Activated T-helper 1 cell treated with anti-CD3 and anti-CD28 coated beads, Interleukin-12 subunit alpha, Interleukin-12 subunit beta, Interleukin-2, Interleukin-4 antibody, amounts not matched to agents 30 ng/mL and 10 ng/mL and 1 ng/mL, durations not matched to agents 14 hours and 24 hours and 36 hours (primary cell): ENCODE measurements at places on chromosomes 16 and 17. TPM values are rescaled to one million over a fixed set of nuclear protein-coding genes. Genes with fewer than 3 reads are reported as not detected.

KRTAP9-9 gene
- total RNA-seq: not detected in 2 replicates

DNA sequence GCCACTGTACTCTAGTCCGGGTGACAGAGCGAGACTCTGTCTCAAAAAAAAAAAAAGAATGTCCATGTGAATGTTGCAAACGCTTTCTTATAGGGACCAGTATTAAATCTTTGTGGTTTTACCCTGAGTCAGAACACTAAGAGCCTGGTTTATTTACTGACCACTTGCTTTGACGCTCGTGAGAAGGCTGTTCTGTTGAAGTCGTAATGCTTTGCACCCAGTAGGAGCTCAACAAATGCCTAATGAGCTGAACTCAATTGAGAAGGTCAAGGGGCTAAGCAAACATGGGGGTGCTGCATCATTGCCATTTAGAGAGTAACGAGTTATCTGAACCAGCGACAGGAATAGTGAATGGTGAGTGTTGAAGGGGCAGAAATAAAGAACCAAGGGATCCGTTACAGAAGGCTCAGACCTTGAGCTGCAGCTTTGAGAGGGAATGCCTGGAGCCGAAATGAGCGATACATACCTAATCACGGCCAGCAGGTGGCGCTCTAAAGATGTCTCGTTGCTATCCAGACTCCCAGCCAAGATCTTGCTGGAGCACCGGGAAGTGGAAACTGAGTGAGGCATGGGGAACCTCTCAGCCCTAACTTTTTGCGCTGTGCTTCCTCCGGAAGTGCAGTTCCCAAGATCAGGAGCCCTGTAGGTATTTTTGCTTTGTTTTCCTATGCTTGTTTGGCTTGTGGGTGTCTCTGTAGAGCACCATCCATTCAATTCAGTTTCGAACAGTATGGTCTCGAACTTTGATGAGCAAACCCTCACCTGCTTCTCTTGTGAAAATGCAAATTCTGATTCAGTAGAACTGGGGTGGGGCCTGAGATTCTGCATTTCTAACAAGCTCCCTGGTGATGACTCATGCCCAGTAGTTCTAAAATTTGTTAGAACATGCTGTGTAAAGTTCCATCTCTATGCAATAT lies 12.6 kb upstream of the RNF222 start:
- no peaks in the 10 kb centered on the region for H3K36me3 ChIP-seq
- H3K27me3 ChIP-seq: peaks cover 26% of the 10 kb centered on the region
- peaks cover 22% of the 10 kb centered on the region for H3K4me1 ChIP-seq
- DNase-seq: peak; percentile 63
- no peak overlapping the region for H3K27ac ChIP-seq

DNA sequence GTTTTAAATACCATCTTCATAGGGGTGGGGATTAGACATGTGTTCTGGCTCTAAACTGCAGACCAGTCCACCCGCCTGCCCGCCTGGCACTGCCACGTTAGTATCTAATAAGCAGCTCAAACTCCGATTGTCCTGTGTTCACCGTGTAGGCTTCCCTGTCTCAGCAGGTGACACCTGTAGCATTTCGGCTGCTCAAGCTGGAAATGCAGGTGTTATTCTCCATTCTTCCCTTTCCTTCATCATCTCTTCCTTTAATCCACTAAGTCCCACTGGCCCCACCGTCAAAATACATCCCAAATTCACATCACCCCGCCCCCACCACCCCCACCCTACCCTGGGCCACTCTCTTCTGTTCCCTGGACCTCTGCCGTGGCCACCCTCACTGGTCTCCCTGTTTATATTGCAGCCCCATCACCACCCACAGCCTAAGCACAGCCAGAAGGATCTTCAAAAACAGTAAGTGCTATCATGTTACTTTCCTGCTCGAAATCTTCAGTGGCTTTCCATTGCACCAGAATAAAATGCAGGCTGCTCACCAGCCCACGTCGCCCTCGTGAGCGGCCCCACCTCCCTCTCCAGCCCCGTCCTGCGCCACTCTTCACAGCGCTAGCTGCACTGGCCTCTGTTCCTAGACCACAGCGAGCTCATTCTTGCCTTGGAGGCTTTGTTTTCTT lies 65.1 kb downstream of the RTN4RL1 start:
- H3K27me3 ChIP-seq: peaks cover 4% of the 10 kb centered on the region
- no peak for DNase-seq
- H3K36me3 ChIP-seq: no peaks in the 10 kb centered on the region
- H3K4me1 ChIP-seq: no peaks in the 10 kb centered on the region
- no peak overlapping the region for H3K4me3 ChIP-seq

DNA sequence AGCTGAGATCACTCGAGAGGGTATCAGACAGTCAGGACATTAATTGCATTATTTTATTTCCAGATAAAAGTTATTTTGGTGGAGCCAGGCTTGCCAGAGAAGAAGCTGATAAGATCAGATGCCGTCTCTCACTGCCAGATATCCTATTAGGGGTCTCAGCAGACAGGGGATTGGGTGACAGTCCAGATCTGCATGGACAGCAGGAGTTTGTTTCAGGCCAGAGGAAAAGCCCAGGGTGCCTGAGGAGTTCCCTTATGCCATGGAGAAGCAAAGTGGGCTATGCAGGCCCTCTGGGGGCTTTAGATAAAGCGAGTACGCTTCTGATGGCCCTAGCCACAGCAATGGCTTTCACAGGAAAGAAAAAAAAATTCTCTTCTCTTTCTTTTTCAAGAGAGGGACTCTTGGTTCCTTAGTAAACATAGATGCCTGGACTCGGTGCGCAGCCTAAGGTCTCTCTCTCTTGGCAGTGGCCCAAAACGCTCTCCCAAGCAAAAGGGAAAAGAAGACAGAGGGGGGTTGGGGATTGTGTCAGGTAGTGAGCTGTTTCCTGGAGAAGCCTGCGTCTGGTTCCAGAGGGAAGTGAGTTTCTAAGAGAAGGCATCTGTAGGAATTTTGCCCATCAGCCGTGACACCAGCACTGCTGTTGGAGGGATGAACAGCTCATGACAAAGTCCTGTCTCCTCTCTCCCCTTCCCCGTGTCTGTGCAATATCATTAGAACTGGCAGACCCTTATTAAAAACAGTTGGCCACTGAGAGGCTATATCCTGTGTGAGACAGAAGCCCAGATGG lies 166.3 kb upstream of the FOXF1 start:
- H3K27me3 ChIP-seq: peaks cover 20% of the 10 kb centered on the region
- H3K4me1 ChIP-seq: no peaks in the 10 kb centered on the region
- H3K36me3 ChIP-seq: no peaks in the 10 kb centered on the region
- no peak overlapping the region for H3K4me3 ChIP-seq
- DNase-seq: no peak

XYLT1 gene
- total RNA-seq: 16.4 and 20.1 TPM in 2 replicates

DNA sequence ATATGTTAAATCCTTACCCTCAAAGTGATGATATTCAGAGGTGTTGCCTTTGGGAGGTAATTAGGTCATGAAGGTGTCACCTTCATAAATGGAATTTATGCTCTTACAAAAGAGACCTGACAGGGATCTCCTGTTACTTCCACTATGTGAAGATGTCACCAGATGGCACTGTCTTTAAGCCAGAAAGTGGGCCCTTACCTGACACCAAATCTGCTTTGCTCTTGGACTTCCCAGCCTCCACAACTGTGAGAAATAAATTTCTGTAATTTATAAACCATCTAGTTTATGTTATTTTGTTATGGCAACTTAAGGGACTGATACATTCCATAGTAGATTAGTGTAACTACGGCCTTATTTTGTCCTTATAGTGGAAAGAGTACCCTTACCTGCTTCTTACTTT lies 358.3 kb upstream of the SALL1 start:
- DNase-seq: no peak
- H3K27me3 ChIP-seq: no peaks in the 10 kb centered on the region

GRCh38 chr17:81002409-81003361 lies 11.0 kb downstream of the CHMP6 start:
- peaks cover 14% of the 10 kb centered on the region for H3K4me1 ChIP-seq
- H3K27me3 ChIP-seq: peaks cover 37% of the 10 kb centered on the region
- H3K36me3 ChIP-seq: peaks cover 7% of the 10 kb centered on the region
- no peak overlapping the region for H3K27ac ChIP-seq
- peak overlapping the region; percentile 39 for H3K4me3 ChIP-seq

RAPGEFL1 gene
- total RNA-seq: 11.8 and 13.0 TPM in 2 replicates

GRCh38 chr16:22813948-22814710 lies at the start of gene HS3ST2:
Gene HS3ST2, plus strand, starts transcription at chr16:22814162. Its CDS starts 449 bp downstream, at chr16:22814611.
- H3K4me1 ChIP-seq: no peaks in the 10 kb centered on the region
- no peak within 1 kb of the TSS for H3K4me3 ChIP-seq
- no peak within 1 kb of the TSS for H3K27ac ChIP-seq
- peaks cover 44% of the 10 kb centered on the region for H3K27me3 ChIP-seq
- H3K36me3 ChIP-seq: no peaks in the 10 kb centered on the region
- DNase-seq: no peak

BCO1 gene
- total RNA-seq: not detected in 2 replicates

DNA sequence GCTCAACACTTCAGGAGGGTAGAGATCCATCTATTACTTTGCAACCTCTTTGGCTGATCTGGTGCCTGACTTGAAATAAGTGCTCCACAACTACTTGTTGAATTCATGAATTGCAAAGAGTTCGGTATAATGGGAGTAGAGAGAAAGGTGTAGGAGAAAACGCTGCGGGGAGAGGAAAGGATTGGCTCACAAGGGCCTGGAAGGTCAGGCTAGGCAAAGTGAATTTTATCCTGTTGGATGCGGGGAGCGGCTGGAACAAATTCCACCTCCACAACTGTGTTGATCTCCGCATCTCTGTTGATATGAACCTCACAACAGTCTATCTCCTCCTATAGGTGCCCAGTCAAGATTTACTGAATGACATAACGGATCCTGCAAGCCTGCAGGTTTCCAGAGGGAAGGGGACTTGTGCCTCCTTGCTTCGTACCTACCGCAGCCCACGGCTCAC lies 684 bp downstream of the SLX4 start:
- H3K4me1 ChIP-seq: peaks cover 52% of the 10 kb centered on the region
- peaks cover 25% of the 10 kb centered on the region for H3K36me3 ChIP-seq
- peak overlapping the region; percentile 98 for H3K4me3 ChIP-seq
- DNase-seq: no peak

GRCh38 chr17:54882950-54883349 lies 17.7 kb upstream of the TOM1L1 start:
- H3K27me3 ChIP-seq: peaks cover 2% of the 10 kb centered on the region
- no peak overlapping the region for H3K27ac ChIP-seq
- H3K36me3 ChIP-seq: no peaks in the 10 kb centered on the region
- H3K4me3 ChIP-seq: no peak overlapping the region
- DNase-seq: no peak

DNA sequence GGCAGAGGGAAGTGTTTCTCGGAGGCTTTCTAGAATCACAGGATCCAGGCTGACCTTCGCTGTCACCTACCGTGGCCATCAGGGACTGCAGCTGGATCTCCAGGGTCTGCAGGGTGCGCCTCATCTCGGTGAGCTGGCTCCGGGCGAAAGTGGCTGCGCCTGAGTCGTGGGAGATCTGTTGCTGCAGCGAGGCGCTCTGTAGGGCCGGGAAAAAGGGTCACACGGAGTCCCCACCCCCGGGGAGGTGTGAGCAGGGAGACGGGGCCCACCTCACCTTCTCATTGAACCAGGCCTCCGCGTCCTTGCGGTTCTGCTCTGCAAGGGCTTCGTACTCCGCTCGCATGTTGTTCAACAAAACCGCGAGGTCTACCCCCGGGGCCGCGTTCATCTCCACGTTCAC lies 2.9 kb downstream of the KRT28 start:
- no peak overlapping the region for H3K27ac ChIP-seq
- H3K36me3 ChIP-seq: no peaks in the 10 kb centered on the region
- DNase-seq: no peak
- H3K27me3 ChIP-seq: peaks cover 22% of the 10 kb centered on the region

DNA sequence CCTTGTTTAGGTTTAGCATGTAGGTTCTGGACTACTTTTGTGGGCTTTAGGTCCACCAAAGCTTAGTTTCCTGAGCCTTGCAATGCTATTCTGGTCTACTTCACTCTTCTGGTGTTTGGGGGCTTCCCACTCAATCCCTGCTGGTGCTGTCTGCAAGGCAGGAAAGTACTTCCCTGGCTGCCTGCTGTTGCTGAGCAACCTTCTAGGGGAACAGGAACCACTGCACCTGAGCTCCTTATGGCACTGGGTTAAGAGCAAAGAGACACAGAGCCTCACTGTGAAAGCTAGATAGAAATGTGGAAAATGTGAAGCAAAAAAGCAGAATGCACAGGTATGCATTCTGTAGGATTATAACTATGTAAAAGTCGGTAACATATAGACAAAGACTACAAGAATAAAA lies 17.0 kb downstream of the MPO start:
- no peak for DNase-seq
- H3K4me1 ChIP-seq: no peaks in the 10 kb centered on the region
- no peak overlapping the region for H3K4me3 ChIP-seq
- no peaks in the 10 kb centered on the region for H3K36me3 ChIP-seq
- H3K27me3 ChIP-seq: peaks cover 59% of the 10 kb centered on the region

- no peak overlapping the region for H3K27ac ChIP-seq
- H3K4me3 ChIP-seq: no peak overlapping the region
- no peaks in the 10 kb centered on the region for H3K36me3 ChIP-seq
- peaks cover 2% of the 10 kb centered on the region for H3K27me3 ChIP-seq
Observed at GRCh38 chr17:65685110-65685509, 123.7 kb upstream of the AXIN2 start.

- peaks cover 38% of the 10 kb centered on the region for H3K27me3 ChIP-seq
- no peak overlapping the region for H3K4me3 ChIP-seq
- DNase-seq: no peak
- peaks cover 4% of the 10 kb centered on the region for H3K4me1 ChIP-seq
- no peaks in the 10 kb centered on the region for H3K36me3 ChIP-seq
Observed at GRCh38 chr17:79027274-79027924, 3.4 kb downstream of the C1QTNF1 start.

DNA sequence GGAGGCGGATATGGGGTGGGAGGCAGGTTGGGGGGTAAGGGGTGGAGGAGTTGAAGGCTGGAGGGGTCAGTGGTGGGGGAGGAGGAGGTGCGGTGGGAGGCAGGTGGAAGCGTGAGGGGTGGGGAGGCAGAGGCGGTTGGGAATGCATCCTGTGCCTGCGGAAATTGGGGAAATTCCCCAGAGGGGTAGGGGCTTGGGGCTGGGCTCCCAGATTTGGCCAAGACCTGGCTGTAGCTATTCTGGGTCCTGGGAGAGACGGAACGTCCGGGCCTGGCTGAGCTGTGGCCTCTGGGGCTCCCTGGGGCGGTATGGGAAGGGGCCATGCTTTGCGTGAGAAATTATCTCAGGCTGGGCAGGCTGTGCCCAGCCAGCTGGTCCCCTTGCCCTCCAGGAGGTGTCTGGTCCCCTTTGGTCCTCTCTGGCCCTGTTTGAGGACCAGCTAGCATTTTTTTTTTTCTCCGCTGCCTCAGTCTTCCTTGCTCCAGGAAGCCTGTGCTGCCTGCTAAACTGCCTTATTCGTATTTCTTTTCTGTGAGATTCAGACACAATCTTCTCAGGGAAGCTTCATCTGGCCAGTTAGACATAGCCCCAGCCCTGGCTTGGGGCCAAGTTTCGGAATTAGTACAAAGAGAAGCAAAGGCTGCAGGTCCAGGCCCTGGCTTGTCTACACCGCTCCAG lies 7.3 kb upstream of the TRPV2 start:
- DNase-seq: no peak
- peaks cover 1% of the 10 kb centered on the region for H3K36me3 ChIP-seq
- H3K4me1 ChIP-seq: no peaks in the 10 kb centered on the region
- peaks cover 15% of the 10 kb centered on the region for H3K27me3 ChIP-seq
- no peak overlapping the region for H3K27ac ChIP-seq

GRCh38 chr17:42843358-42843934 lies 934 bp upstream of the AOC2 start:
- DNase-seq: no peak
- no peaks in the 10 kb centered on the region for H3K27me3 ChIP-seq
- H3K36me3 ChIP-seq: peaks cover 46% of the 10 kb centered on the region
- peaks cover 21% of the 10 kb centered on the region for H3K4me1 ChIP-seq

- H3K36me3 ChIP-seq: no peaks in the 10 kb centered on the region
- H3K4me3 ChIP-seq: no peak overlapping the region
- no peaks in the 10 kb centered on the region for H3K4me1 ChIP-seq
- no peak for DNase-seq
Observed at GRCh38 chr16:63067141-63067540, 1030.9 kb upstream of the CDH8 start.
